Natural killer cell (primary cell): ENCODE measurements at places on chromosomes 2 and 18.

- H3K27ac ChIP-seq: no peak overlapping the region
- no peaks in the 10 kb centered on the region for H3K36me3 ChIP-seq
- no peak overlapping the region for H3K4me3 ChIP-seq
- no peaks in the 10 kb centered on the region for H3K27me3 ChIP-seq
- no peaks in the 10 kb centered on the region for H3K4me1 ChIP-seq
These were observed 68.5 kb downstream of the NRP2 start for GRCh38 chr2:205750797-205751196.

GRCh38 chr2:68660658-68661057, 17.3 kb downstream of the PROKR1 start:
- H3K4me1 ChIP-seq: no peaks in the 10 kb centered on the region
- H3K27ac ChIP-seq: no peak overlapping the region
- no peaks in the 10 kb centered on the region for H3K27me3 ChIP-seq

DNA sequence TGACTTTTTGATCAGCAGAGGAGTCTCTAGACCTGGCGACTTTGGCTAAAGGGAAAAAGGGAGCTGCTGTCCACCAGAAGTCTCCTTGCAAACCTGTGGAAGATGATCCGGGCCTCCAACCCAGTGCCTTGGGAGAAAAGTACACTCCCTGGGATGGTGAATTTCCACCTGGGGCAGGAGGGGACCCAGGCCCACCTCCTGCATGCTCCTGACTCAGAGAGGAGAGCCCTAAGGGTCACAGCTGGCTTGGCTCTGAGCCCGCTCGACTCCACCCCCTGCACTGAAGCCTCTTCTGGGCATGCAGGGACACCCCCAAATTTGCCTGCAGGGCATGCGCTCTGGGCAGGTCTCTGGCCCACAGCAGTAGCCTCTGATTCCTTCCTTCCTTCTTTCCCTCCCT, 66.5 kb downstream of the PDCL3 start:
- no peak overlapping the region for H3K27ac ChIP-seq
- no peak for DNase-seq
- no peaks in the 10 kb centered on the region for H3K36me3 ChIP-seq
- no peaks in the 10 kb centered on the region for H3K4me1 ChIP-seq

GRCh38 chr2:223532161-223532560, 70.0 kb downstream of the SCG2 start:
- H3K27ac ChIP-seq: no peak overlapping the region
- DNase-seq: no peak
- no peaks in the 10 kb centered on the region for H3K4me1 ChIP-seq
- no peak overlapping the region for H3K4me3 ChIP-seq
- H3K27me3 ChIP-seq: no peaks in the 10 kb centered on the region
- no peaks in the 10 kb centered on the region for H3K36me3 ChIP-seq

GRCh38 chr18:61502472-61502871, 169.2 kb downstream of the CDH20 start:
- H3K4me3 ChIP-seq: no peak overlapping the region
- no peak overlapping the region for H3K27ac ChIP-seq
- H3K27me3 ChIP-seq: no peaks in the 10 kb centered on the region
- H3K4me1 ChIP-seq: no peaks in the 10 kb centered on the region
- no peaks in the 10 kb centered on the region for H3K36me3 ChIP-seq

- no peaks in the 10 kb centered on the region for H3K27me3 ChIP-seq
- H3K27ac ChIP-seq: no peak overlapping the region
- H3K36me3 ChIP-seq: no peaks in the 10 kb centered on the region
These were observed 257.7 kb downstream of the EN1 start for GRCh38 chr2:118589721-118590120.

- DNase-seq: peak; percentile 17
- peaks cover 36% of the 10 kb centered on the region for H3K36me3 ChIP-seq
- no peak overlapping the region for H3K27ac ChIP-seq
- no peaks in the 10 kb centered on the region for H3K27me3 ChIP-seq
- no peak overlapping the region for H3K4me3 ChIP-seq
- peaks cover 10% of the 10 kb centered on the region for H3K4me1 ChIP-seq
These were observed 23.5 kb upstream of the RPL37A start for GRCh38 chr2:216474925-216475670.

- DNase-seq: no peak
- no peak overlapping the region for H3K27ac ChIP-seq
- H3K36me3 ChIP-seq: no peaks in the 10 kb centered on the region
- H3K4me1 ChIP-seq: peaks cover 16% of the 10 kb centered on the region
- H3K4me3 ChIP-seq: no peak overlapping the region
These were observed 388.3 kb downstream of the TNS1 start for GRCh38 chr2:217614498-217614897.

GRCh38 chr2:162828545-162828944, 10.0 kb downstream of the KCNH7 start:
- no peak overlapping the region for H3K4me3 ChIP-seq
- no peaks in the 10 kb centered on the region for H3K36me3 ChIP-seq
- H3K4me1 ChIP-seq: no peaks in the 10 kb centered on the region
- H3K27me3 ChIP-seq: no peaks in the 10 kb centered on the region
- no peak overlapping the region for H3K27ac ChIP-seq

GRCh38 chr2:108920686-108921085, 68.3 kb downstream of the EDAR start:
- H3K27me3 ChIP-seq: no peaks in the 10 kb centered on the region
- no peak overlapping the region for H3K4me3 ChIP-seq
- H3K36me3 ChIP-seq: no peaks in the 10 kb centered on the region
- DNase-seq: no peak

GRCh38 chr2:229220254-229220653, 50.8 kb downstream of the PID1 start:
- H3K36me3 ChIP-seq: no peaks in the 10 kb centered on the region
- H3K4me1 ChIP-seq: no peaks in the 10 kb centered on the region
- DNase-seq: no peak
- no peak overlapping the region for H3K27ac ChIP-seq

GRCh38 chr2:29874745-29875144, 46.6 kb downstream of the ALK start:
- H3K4me3 ChIP-seq: no peak overlapping the region
- no peaks in the 10 kb centered on the region for H3K4me1 ChIP-seq
- no peak for DNase-seq
- H3K27me3 ChIP-seq: no peaks in the 10 kb centered on the region
- H3K36me3 ChIP-seq: no peaks in the 10 kb centered on the region

GRCh38 chr18:35073186-35074105, 32.2 kb downstream of the MAPRE2 start:
- peaks cover 22% of the 10 kb centered on the region for H3K36me3 ChIP-seq
- H3K4me3 ChIP-seq: no peak overlapping the region
- H3K27ac ChIP-seq: no peak overlapping the region
- DNase-seq: no peak
- no peaks in the 10 kb centered on the region for H3K27me3 ChIP-seq
